ENCODE measurements at places on chromosomes 1 and 21.
A peak's percentile ranks its signal among the peaks of the same experiment; 100 is the strongest.

DNA sequence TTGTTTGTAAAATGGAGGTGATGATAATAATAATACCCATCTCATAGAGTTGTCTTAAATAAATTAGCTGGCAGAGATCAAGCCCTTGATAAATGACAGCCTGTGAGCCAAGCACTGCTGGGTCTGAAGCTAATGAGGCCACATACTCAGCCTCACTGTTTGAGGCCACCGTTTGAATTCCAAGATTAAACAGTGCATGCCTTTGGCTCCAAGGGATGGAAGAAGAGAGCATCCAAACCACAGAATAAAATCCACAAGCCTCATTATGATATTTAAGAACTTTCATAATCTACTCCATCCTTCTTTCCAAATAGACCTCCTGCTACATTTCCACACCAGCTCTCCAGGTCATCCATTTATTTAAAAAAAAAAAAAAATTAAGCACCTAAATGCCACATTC lies 29.0 kb downstream of the TGFBR3 start:
- no peak for DNase-seq

DNA sequence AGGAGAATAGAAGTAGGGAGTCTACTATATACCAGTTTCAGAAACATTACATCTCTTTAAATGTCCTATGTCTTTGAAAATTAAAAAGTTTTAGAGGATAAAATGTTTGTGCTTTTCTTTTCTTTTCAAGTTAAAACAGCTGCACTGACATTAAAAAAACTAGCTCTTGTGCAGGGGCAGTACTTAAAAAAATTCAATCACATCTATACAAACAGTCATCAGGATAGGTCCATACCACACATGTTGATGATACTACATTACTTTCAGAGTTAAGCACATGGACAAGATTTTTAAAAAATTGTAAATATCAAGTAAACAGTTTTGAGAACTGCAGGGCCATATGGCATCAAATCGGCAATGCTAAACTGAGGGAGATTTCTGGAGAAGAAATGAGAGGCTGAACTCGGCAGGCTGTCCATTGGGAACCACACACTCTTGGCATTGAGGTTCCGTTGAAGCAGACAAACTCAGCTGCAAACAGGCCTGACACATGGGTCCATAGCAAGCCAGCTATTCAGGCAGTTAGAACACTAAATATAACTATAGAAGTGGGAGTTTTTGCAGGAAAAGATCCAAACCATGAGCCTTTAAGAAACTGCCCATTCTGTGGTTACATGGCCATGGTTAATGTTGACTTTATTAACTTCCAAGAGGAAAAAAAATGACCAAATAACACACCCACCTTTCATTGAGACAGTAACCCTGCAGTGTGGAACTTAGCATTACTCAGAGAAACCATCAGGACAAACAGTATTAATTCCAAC lies 84.5 kb upstream of the BCL10 start:
- DNase-seq = no peak

DNA sequence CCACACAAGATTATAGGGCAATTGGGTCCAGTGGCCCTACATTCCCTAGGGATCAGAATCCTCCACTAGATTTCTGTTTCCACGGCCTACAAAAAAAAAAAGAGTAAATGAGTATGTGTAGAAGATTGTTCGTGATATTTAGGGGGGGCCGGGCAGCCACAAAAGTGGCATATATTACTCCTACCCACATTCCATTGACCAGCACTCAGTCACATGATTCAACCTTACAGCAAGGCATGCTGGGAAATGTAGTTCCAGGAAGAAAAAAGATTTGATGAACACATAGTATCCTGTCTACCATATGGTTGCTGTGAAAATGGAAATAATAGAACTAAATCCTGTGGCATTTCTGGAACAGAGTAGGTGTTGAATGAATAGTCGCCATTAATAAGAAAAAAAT lies 43.4 kb upstream of the GJB5 start:
- no peak for DNase-seq

- no peak for DNase-seq
These were observed 5.1 kb downstream of the LYPD8 start for GRCh38 chr1:248750496-248750895.

- no peak for DNase-seq
These were observed 1.8 kb downstream of the RERE start for GRCh38 chr1:8815582-8816151.

GRCh38 chr1:245041058-245041698 lies 113.6 kb upstream of the KIF26B start:
- DNase-seq = no peak

DNA sequence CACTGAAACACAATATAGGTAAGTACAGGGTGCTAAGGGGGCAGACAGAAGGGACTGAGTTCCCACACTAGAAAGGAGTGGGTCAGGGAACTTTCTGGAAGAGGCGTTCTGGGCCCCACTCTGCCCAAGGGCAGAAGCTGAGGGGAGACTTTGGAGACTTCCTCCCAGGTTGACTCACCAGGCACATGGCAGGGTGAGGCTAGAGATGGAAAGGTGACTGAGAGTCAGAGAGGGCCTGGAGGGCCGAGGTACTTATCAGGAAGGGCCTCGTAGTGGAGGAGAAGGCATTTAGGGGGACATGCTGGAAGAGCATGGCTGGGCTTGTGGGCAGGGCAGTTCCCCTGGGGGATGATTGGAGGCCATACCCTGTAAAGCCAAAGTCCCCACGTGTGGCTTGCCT lies 159.9 kb upstream of the JUN start:
- DNase-seq = no peak

- DNase-seq = no peak
These were observed 5.1 kb downstream of the BEND5 start for GRCh38 chr1:48771561-48771960.

DNA sequence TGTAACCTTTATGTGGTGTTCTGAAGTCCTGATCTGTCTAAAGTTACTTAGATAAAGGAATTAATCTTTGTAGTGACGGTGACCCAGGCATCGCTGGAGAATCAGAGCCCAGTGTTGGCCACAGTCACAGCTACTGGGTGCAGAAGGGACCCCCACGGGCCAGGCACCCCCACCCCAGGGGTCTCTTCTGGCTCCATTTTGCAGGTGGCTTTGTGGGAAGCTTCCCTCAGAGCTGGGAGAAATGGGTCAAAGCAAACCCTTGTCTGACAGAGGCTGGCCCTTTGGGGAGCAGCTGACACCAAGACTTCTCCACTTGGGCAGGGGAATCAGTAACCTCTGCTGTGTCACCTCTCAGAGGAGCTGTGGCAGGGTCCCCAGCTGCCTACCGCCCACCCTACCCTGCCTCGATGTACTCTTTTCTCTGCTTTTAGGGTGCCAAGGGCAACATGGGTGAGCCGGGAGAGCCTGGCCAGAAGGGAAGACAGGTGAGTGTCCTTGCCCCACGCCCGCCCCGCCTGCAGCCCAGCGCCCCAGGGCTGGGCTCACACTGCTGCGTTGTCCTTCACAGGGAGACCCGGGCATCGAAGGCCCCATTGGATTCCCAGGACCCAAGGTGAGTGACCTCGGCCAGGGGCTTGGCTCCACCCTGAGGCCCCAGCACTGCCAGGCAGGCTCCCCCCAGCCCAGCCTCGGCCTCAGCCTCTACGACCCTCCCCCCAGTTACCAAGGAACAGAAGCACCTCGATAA lies 17.7 kb downstream of the COL6A2 start:
- no peak for DNase-seq

GRCh38 chr21:15095326-15095725 lies 30.5 kb upstream of the NRIP1 start:
- DNase-seq = no peak

GRCh38 chr1:153626904-153627714 lies at the start of gene S100A13:
S100A13 (minus strand) TSS chr1:153627505; CDS start chr1:153626472, 1,033 bp downstream.
- DNase-seq = peak; percentile 81

DNA sequence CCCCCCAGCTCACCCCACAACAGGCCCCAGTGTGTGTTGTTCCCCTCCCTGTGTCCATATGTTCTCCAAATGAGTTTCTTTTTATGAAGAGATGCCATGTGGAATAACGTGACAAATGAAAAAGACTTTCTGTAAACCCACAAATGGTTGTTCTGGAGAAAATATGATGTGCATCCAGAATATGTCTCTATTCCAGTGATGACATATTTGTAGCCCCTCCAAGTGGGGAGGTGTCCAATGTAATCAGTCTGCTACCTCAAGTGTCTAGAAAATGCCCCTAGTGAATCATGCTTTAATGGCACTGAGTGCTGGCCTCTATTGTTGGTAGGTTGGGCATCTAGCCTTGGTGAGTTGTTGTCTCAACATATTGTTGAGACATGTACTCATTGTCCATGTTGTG lies 179.6 kb downstream of the KCNK2 start:
- no peak for DNase-seq

GRCh38 chr1:247295274-247295684 lies 36.4 kb downstream of the ZNF496 start:
- no peak for DNase-seq

GRCh38 chr1:183656355-183656754 lies 3.2 kb upstream of the APOBEC4 start:
- DNase-seq = no peak

DNA sequence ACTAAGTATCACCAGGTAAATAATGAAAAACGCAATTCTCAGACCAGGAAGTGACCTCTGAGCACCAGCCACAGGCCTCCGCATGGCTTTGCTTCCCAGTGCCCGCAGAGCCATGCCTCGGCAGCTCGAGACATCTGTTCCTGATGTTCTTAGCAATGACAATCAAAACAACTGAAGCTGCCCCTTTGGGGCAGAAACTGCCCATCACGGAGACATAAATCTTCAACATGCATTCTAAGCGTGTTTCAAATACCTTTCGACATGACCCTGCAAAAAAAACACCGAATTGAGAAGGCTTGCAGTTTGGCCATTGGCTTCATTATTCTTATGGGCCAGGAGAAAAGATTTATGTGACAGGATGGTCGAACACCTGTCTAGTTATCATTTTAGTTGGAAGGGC lies 5.8 kb upstream of the RAP1GAP start:
- DNase-seq = no peak

- peak; percentile 59 for DNase-seq
These were observed at the start of gene F3 for GRCh38 chr1:94541246-94542087. F3 (minus strand) TSS chr1:94541759; CDS start chr1:94541636, 123 bp downstream.

GRCh38 chr1:9121496-9122409 lies 7.1 kb downstream of the GPR157 start:
- DNase-seq = no peak

DNA sequence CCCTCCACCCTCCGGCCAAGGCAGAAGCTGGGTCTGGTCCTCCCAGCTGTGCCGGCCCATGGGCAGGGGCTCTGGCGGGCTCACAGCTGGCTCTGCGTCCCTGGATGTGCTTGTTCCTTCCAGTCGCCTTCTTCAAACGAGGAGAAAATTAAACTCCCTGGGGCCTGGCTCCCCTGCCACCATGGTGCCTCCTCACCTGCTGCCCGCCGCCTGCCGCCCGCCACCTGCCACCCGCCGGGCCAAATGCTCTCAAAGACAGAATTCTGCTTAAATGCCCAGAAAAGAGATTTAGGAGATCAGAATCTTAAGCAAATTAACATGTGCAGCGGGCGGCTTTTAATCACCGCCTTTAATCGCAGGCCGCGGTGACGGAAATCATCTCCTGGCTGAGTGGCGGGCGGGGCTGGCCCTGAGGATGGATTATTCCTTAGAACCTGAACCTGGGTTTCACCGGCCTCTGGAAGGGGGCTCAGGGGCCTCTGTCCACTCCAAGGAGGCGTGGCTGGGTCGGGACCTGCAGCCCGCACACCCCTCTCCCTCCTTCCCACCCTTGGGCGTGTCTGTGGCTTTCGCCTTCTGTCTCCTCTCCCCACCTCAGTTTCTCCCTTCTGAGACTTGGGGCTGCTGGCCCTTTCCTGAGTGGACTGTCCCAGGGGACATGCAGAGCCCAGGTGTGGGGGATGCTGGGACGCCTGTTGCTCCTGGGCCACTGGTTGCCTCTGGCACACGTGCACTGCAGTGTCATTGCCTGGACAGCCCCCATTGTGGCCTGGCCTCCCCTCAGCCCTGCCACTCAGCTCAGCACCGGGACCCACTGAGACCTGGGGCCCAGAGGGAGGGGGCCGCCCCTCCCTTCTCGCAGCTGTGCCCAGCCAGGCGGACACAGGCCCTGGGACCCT lies 10.5 kb upstream of the PLCH2 start:
- DNase-seq = no peak

- no peak for DNase-seq
These were observed 67.1 kb downstream of the FGGY start for GRCh38 chr1:59364037-59364436.

DNA sequence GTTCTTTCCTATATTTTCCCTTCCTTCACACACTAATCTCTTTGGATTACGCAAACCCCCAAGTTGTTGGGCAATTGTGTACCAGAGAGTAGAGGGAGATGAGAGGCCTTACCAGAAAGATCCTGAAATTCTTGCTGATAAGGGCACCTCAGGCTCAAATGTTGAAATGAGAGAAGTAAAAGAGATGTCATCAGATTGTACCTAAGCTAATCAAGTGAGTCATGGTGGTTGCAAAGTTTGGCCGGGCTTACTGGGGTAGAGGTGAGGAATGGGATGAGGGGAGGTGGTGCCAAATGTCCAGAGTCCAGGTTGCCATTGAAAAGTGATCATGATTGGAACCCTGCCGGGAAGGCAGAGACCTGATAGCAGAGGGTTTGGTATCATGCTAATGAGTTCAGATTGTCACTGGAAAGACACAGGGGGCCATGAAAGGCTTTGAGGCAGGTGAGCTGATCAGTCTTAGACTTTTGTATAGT lies 43.1 kb downstream of the OPTC start:
- DNase-seq = no peak

GRCh38 chr1:92459871-92460320 lies 26.8 kb downstream of the GFI1 start:
- DNase-seq = no peak
